ENCODE measurements at places on chromosomes 1 and 21.

DNA sequence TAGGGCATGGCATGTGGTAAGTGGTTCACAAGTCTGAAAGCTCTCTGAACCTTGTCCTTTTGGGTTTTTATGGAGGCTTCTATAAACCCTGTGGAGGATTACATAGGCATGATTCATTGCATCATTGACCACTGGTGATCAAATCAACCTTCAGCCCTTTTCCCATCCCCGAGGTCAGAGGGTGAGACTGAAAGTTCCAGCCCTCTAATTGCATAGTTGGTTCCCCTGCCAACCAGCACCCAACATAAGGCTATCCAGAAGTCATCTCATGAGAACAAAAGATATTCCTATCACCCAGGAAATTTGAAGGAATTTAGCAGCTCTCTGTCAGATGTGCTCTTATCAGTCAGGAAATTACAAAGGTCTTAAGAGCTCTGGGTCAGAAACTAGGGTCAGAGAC, 89.5 kb upstream of the ARTN start:
- no peak for DNase-seq

GRCh38 chr1:201119206-201120197, 7.3 kb upstream of the CACNA1S start:
- DNase-seq, result peak; percentile 15

GRCh38 chr1:19344372-19344810, 32.3 kb downstream of the SLC66A1 start:
- peak; percentile 20 for DNase-seq

GRCh38 chr1:206540044-206540780, 32.9 kb downstream of the RASSF5 start:
- DNase-seq, result no peak

GRCh38 chr1:68178821-68179490, 53.4 kb downstream of the WLS start:
- no peak for DNase-seq

DNA sequence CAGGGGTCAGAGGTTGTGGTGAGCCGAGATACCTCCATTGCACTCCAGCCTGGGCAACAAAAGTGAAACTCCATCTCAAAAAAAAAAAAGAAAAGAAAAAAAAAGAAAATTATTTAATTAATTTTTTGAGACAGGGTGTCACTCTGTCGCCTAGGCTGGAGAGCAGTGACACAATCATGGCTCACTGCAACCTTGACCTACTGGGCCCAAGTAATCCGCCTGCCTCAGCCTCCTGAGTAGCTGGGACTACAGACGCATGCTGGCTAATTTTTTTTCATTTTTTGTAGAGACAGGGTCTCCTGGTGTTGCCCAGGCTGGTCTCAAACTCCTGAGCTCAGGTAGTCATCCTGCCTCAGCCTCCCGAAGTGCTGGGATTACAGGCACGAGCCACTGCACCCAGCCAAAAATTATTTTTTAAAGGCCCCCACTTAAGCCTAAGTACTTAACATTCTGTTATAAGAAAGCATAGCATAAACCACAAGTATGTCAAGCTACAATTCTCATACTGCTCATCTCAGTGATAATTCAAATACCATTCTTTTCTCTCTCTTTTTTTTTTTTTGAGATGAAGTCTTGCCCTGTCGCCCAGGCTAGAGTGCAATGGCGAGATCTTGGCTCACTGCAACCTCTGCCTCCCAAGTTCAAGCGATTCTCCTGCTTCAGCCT, 19.9 kb downstream of the NUCKS1 start:
- DNase-seq, result no peak

- no peak for DNase-seq
These were observed 108.4 kb upstream of the DAB1 start for GRCh38 chr1:57532299-57532698.

GRCh38 chr1:173253046-173253445, 45.9 kb upstream of the TNFSF4 start:
- DNase-seq, result no peak

DNA sequence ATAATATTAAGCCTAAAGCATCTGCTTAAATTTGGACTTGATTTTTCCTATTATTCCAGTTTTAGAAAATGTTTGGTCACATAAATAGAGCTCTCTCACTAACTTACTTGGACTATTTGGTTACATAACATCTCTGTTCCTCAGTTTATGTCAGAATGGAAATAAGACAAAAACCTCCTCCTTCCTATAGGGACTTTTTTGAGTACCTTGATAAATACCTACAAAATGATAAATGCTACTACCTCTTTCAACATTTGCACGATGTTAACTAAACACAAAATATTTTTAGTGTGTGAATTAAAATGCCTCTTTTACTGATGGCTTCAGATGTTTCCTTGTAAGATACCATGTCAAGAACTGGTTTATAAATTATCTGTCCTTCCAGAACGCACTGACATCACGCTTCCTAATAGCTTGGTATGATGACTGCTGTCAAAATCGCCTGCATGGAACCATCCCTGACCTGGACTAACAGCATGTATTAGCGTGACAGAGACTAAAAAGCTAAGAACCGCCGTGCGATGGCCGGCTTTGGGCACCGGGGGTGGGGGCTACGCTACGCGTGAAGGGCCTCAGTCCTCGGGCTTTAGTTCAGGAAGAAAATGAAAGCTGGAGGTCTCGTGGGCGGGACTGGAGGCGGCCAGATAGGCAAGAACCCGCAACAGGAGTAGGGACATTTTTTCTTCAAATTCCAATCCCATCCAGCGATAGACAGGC, 133.2 kb upstream of the BARHL2 start:
- DNase-seq, result no peak
